ENCODE measurements at places on chromosomes 3 and 15.

- DNase-seq, result no peak
These were observed 43.5 kb downstream of the ARRDC4 start for GRCh38 chr15:98003996-98004395.

DNA sequence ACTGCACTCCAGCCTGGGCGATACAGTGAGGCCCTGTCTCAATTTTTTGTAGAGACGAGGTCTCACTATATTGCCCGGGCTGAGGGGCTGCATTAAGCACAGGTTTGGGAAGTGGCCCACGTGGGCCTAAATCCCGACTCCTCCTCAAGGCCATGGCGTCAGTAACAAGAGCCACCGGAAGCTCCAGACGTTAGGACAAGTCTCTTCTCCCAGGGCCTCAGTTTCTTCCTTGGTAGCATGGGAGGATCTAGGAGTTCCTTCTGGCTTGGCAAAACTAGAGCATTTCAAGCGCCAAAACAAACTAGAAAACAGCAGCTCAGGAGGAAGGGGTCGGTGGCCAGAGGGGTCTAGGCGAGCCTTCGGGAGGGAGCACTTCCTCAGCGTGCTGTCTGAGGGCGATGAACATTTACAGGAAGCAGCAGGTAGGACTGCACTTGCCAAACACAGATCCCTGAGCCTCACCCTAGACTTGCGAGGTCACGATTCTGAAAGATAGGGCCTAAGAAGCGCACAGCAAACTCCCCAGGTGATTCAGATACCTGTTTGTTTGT, 536 bp downstream of the SNAPC5 start:
- no peak for DNase-seq

- DNase-seq, result no peak
These were observed 164.9 kb upstream of the ST8SIA2 start for GRCh38 chr15:92228830-92229229.

DNA sequence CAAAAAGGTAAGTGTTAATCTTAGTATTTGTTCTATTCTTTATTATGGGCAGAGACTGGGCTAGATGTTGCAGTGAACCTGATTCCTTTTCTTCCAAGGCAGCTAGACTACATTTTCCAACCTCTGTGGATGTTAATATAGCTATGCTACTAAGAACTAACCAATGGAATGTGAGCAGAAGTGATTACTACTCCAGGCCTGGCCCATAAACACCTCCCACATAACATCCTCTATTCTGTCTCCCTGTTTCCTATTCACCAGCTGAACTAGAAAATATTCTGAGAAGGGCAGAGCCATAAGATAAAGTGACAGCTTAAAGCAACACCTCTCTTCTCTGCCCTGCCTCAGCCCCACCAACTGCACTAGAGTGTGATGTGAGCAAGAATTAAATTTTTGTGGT, 29.4 kb downstream of the CD200R1L start:
- DNase-seq, result no peak

DNA sequence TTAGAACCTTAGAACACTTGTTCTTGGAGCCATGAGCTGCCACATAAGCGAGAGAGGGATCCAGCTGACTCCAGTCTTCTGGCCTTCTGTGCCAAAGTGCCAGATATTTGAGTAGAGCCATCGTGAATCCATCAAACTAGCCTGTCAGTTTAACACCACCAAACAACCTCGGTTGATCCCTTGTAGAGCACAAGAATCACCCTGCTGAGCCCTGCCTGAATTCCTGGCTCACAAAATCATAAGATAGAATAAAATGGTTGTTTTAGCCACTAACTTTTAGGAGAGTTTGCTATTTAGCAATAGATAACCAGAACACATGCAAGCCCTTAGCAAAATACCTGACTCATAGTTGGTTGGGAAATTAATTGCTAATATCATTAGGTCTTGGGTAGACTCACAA, 407.6 kb upstream of the PROK2 start:
- no peak for DNase-seq

DNA sequence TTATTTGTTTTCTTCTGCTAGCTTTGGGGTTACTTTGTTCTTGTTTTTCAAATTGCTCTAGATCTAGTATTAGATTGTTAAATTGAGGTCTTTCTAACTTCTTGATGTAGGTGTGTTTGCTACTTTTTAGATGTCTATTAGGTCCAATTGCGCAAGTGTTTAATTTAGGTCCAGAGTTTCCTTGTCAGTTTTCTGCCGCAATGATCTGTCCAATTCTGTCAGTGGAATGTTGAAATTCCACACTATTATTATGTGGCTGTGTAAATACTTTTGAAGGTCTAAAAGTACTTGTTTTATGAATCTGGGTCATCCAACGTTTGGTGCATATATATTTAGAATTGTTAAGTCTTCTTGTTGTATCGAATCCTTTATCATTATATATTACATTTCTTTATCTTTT, 324.4 kb upstream of the SGO1 start:
- DNase-seq, result no peak

DNA sequence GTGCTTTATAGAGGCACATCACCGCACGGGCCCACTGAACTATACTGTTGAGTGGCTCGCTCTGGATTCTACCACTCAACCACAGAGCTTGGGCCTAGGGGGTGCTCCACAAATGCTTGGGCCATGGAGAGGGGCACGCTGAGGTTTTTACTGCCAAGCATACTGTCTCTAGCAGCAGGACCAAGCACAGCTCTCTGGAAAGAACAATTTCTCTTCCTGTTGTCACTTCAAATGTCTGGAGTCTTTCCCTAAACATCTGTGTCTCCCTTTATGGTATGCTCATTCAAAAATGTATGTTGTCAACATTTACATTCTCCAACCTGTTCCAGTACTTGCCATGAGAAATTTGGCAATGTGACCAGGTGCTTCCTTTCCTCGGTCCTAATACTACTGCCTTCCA, 114.7 kb upstream of the TPM1 start:
- DNase-seq, result no peak

DNA sequence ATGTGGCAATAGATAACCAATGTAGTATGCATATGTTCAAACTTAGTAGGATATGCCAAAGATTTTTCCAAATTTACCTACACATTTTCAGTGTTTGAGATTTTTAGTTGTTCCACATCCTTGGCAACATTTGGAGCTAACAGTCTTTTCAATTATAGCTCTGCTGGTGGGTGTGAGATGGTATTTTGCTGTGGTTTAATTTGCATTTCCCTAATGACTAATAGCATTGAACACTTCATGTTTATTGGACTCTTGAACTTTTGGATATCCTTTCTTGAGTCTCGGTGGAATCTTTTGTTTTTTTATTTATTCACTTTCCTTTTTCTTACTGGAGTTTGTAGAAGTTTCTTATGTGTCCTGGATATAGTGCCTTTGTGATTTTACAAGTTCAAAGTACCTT, 11.0 kb upstream of the ILDR1 start:
- DNase-seq, result no peak

DNA sequence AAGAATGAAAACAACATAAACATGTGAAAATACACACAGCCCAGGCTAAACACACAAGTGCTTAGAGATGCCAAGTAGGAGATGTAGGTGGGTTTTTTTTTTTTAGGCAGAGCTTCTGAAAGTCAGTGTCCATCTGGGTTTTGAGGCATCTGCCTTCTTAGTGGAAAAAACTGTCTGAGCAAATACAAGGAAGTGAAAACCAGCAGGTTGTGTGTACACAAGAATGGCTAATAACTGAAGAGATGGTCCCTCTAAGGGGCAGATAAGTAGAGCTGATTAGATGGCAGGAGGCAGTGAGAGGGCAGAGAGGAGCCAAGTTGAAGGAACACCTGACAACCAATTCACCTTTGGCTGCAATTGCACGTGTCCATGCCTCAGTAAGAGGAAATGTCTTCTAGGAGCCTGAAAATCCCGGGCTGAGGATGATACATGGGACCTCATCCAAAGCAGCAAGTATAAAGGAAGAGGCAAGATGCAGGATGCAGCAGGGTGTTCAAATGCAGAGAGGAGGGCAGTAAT, 34.9 kb downstream of the CYP19A1 start:
- DNase-seq, result no peak

DNA sequence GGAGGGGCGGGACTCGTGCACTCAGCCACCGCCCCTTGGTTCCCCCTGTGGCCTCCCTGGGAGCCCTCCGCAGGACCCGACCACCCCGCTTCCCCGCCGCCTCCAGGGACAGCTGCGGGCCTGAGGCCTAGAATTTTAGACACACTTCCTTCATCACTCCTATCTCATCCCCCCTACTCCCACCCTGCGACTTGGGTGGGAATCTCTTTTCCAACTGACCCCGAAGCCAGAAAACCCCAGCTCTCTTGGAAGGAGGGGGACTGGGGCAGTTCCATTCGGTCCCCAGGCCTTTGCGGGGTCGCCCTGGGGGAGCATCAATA, 289 bp upstream of the TFDP2 start:
- DNase-seq, result no peak

- peak; percentile 23 for DNase-seq
These were observed 54.3 kb upstream of the SEC61A1 start for GRCh38 chr3:127997961-127998360.

- no peak for DNase-seq
These were observed 5.0 kb downstream of the AEN start for GRCh38 chr15:88625943-88626741.

- DNase-seq, result no peak
These were observed 786.0 kb downstream of the TUSC7 start for GRCh38 chr3:117495620-117496019.

DNA sequence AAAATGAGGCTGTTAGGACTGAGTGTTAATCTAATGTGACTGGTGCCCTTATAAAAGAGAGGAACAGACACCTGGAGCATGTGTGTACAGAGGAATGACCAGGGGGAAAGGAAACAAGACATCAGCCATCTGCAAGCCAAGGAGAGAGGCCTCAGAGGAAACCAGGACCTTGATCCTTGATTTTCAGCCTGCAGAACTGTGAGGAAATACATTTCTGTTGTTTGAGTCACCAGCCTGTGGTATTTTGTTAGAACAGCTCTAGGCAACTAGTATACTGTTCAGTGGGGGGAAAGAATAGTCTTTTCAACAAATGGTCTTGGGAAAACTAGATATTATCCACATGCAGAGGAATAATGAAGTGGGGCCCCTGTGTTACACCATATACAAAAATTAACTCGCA, 80.6 kb downstream of the CCR1 start:
- no peak for DNase-seq

DNA sequence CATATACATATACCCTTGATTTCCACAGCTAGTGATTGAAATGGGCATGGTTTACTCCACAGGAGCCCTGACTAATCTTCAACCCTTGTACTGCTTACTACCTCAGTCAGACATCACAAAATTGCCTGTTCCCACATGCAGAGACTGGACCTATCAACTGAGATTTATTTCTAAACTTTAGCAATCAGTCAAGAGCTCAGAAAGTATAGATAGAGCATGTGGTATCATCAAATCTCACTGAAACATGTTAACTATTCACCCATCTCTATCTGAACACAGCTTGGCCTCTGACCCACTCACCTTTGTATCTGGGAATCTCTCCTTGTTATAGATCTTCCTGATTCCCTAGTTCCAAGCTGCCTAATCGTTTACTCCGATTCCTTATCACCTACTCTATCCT, 14.6 kb downstream of the ADAM10 start:
- no peak for DNase-seq

GRCh38 chr15:89808160-89808870, 6.3 kb downstream of the ANPEP start:
- no peak for DNase-seq

Data from eye (tissue), 1 donor.